ENCODE measurements at places on chromosomes 6 and 20.

DNA sequence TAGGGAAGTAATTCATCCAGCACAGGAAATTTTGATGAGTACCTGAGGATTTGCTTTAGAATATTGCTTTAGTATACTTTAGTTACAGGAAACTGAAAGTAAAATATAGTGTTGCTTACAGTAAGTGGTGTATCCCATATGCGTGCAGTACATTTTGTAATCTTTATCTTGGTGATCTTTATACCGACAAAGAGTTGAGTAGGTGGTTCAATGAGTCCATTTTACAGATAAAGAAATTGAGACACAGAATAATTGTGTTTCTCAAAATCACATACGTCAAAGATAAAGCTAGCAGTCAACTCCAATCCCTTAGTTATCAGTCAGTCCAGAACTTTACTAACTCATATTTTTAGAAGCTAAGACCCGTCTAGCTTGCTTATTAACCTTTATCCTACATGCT lies 65.8 kb upstream of the E2F3 start:
- no peak for DNase-seq

DNA sequence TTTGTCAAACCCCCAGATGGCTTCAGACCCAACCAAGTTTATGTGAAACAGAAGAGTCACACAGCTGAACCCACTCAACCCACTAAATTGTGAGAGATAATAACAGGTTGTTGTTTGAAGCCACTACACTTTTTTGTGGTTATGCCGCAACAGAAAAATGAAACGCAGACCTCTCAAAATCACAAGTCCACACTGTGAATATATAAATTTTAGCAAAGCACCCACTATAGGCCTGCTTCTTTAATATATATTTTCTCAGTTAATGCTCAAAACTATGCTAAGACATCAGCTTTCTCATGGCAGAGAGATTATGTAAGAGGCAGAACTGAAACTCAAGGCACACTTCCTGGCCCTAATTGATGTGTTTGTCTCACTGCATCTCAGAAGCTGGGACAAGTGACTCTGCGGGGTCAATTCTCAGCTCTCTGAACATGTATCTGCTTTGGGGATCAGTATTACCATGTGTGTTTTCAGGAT lies 27.7 kb downstream of the MAP3K5 start:
- DNase-seq = no peak

DNA sequence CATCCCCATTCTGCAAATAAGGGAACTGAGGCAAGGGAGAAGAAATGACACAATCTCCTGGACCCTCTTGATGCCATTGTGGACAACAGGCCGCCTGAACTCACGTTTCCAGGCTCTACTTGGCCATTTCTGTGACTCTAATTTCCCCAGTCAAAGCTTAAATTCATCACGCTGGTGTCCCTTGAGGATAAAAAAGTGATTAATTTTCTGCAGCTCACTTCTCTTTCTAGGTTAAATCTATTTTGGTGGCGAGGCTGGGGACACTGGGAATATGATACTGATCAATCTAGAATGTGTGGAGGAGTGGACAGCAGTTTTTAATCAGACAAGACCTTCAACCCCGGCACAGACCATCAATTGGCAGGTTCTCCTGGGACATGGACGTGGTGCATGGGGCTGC lies 168.2 kb upstream of the SULF2 start:
- no peak for DNase-seq

DNA sequence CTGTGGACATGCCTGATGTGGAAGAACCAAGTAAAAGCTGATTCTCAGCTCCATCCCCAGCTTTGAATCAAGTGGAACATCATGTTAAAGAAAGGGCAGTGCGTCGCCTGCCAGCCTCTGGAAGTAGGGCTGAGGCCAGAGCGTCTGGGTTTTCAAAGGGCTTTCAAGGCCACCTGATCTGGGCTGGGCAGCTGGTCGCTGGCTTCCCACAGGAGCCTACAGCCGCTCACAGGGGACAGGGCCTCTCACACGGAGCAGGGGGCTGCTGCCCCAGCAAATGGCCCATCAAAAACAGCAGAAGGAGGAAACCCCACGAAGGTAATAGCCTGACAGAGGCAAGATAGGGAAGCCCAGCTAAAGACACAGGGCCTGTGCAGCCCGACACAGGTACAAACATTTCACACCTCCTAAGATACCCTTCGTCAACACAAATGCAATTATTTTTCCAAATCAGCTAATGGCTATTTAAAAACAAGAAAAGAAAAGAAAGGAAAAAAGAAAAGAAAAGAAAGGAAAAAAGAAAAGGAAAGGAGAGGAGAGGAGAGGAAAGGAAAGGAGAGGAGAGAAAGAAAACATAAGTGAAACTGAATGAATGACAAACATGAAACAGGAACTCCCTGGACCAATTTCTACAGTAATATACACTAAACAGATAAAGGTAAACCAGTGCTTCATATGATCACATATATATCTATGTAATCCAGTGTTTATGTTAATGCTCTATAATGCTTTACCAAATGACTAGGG lies 24.8 kb downstream of the RRBP1 start:
- no peak for DNase-seq

DNA sequence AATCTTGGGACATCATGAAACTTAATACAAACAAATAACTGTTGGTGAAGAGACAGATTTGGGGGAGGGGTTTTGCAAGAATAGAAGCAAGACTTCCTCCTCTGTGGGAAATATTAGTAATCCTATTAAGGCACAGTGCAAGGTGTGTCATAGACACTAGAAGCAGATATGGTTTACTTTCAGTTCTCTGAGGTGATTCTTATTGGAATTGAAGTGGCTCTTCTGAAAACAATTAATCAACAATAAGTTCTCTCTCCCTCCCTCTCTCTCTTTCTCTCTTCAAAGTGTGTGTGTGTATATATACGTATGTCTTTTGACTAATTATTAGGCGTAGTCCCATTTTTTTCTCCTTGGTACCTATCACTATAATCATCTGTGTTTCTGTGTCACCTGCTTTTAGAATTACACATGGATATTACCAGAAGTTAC lies 99.8 kb downstream of the HIVEP2 start:
- DNase-seq = no peak

DNA sequence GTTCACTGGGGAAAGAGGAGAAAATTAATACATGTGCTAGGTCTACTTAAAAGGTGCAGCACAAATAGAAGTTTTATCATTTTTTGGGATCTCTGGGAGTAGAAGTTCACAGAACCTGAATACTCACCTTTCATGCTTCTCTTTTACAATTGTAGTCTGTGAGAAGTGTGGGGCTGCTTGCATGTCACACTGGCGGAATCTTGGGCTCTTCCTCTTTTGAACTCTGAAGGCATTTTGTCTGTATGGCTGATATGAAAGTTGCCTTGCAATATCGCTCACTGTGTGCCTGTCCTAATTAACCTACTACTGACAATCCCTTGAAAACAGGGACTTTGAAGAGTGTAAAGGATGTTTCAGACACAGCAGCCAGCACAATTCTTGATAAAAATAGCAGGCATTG lies 65.9 kb upstream of the CLDN20 start:
- no peak for DNase-seq

- no peak for DNase-seq
These were observed 23.1 kb upstream of the MAS1L start for GRCh38 chr6:29510746-29511300.

DNA sequence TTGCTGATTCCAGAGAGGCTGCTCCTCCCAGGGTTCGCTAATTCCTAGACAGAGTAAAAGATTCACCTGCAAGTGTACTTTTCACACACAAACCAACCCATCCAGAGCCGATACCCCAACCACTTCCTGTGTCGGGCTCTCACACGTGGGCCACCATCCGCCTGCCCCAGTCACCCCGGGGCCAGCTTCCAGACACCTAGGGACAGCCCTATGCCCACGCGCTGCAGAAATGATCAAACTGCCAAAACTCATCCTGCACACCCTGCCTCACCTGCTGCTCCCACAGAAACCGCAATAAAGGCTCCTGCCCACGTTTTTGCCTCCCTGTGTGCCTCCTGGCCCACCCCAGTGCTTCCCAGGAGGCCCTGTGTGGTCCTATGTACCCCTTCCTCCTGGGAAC lies 59.5 kb downstream of the PSMG4 start:
- no peak for DNase-seq

GRCh38 chr6:84870672-84871071 lies 106.3 kb upstream of the TBX18 start:
- no peak for DNase-seq

DNA sequence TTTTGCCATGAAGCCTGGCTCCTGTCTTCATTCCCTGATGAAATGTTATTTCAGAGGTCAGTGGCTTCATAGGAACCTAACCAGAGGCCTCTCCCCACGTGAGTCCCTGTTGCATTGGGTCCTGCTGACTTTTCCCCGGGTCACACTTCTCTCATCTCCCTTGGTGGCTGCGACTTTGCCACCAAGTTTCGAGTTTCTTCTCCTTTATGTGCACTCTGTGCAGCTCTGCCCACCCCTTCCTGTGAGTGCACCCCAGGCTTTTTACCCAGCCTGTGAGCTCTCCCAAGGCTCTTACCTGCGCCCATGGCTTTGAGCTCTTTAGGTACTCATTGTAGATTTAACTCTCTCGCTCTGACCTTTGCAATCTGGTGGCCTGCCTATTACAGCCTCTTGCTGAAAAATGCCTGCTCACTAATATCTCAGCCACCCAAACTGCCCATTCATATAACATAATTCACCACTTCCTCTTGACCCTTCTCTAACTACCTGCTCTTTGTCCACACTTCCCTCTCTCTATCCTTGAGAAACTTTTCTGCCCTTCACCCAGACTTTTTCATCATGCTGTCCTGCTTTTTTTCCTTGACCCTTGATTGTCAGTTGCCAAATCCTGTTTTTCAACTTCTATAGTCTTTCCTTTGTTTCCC lies 105.9 kb downstream of the SASH1 start:
- DNase-seq = no peak

DNA sequence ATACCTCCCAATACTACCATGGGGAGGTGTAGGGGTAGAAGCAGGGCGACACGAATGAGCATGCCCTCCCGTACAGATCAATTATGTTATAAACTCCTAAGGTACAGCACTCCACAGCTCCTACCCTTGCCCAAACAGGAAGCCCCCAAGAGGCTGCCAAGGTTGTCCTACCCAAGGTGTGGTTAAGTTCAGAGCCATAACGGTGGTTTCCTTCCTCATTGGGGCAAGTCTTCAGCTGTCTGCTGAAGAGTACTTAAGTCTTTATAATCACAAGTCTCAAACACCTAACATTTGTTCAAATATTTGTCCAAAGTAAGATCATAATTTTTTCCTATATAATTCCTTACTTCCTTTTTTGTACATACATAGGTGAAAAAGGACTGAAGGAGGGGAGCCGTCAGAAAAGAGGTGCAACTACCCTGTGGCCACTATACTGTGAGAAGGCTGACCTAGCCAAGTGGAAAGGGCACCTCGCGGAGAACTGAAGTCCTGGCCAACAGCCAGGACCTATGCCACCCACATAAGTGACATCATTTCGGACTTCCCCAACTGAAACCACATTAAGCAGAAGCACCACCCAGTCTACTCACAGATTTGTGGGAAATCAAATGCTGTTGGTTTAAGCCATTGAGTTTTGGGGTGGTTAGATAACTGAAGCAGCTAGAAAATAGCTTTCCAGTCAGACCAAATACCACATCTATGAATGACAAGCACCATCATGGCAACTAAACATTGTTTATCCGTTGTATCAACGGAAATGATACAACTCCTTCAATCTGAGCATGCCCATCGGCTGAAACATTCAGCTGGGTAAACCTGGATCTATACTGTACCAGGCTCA lies 2.9 kb upstream of the RAB22A start:
- peak; percentile 45 for DNase-seq

DNA sequence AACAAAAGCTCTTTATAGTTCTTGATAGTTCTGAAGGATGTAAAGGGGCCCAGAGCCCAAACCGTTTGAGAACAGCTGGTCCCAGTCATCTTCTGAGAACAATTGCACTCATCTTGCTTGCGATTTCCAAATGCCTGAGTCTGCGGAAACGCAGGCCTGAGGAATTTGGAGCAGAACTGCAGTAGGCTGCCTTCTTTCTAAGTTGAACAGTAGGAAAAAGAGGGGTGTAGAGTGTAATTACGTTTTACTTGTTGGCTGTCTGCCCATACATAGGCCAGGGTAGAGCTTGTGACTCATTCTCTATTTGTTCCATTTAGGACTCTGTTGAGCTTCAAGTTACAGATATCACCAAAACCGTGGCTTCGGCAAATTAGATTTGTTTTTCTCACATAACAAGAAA lies 42.0 kb upstream of the KIF16B start:
- no peak for DNase-seq

DNA sequence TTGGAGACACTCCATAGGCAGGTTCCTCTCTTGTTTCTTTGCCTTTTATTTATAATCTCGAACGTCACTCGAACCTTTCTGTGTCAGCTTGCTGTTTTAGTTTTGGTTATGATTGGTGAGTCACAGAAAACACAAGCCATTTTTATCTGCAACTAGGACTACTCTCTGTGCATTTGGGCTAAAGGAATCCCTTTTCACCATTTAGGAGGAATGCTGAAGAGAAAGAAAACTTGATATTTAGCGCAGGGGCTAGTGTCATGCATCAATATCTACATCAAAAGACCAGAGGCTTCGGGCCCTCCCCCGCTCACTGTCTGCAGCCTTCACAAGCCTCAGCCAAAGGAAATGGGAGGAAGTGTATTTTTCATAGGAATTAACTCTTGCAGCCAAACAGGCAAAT lies 507.8 kb upstream of the CITED2 start:
- DNase-seq = no peak

GRCh38 chr6:3314176-3314575 lies 55.4 kb downstream of the PSMG4 start:
- DNase-seq = no peak

- no peak for DNase-seq
These were observed 29.2 kb downstream of the YTHDF1 start for GRCh38 chr20:63186528-63187316.

GRCh38 chr20:59676851-59677182 lies 72.5 kb downstream of the PHACTR3 start:
- no peak for DNase-seq

- no peak for DNase-seq
These were observed 59.8 kb upstream of the RREB1 start for GRCh38 chr6:7047966-7048365.
